ENCODE measurements at places on chromosomes 11 and 22.
A peak's percentile ranks its signal among the peaks of the same experiment; 100 is the strongest.

DNA sequence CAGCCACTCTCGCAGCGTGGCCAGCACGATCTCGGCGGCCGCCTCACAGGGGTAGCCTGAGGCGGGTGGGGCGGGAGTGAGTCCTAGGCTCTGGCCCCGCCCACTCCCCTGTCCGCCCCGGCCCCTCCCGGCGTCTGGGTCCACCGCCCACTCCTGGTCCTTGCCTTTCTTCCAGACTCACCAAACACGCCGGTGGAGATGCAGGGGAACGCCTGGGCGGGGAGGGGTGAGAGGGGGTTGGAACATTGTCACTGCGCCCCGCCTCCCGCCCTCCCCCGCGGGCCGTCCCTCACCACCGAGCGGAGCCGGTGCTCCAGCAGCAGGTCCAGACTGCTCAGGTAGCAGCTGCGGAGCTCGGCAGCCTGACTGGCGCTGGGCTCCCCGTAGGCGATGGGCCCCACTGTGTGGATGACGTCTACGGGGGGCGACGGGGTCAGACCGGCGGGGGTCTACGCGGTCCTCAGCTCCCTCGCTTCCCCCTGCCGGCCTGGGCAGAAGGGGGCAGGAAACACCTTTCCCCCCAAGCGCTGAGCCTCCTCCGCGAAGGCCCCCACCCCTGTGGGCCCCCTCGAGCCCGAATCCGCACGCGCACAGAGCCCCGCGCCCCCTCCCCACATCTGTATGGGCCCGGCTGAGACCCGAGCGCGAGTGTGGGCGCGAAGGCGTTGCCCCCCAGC is 13.2 kb downstream of the OTUB1 start:
- DNase-seq: peak; percentile 46

- DNase-seq: no peak
These were observed 177.1 kb upstream of the B3GAT1 start for GRCh38 chr11:134589129-134589528.

- DNase-seq: no peak
These were observed 15.5 kb upstream of the TSPAN18 start for GRCh38 chr11:44711113-44711786.

- no peak for DNase-seq
These were observed 20.1 kb downstream of the LHFPL7 start for GRCh38 chr22:24926428-24926725.

- no peak for DNase-seq
These were observed 97.1 kb downstream of the ADAMTS15 start for GRCh38 chr11:130545449-130546072.

- DNase-seq: no peak
These were observed 9.1 kb downstream of the LINC01488 start for GRCh38 chr11:69490516-69490915.

GRCh38 chr11:120974965-120975364 is 48.9 kb upstream of the TBCEL start:
- DNase-seq: no peak

GRCh38 chr22:17990147-17990546 is 34.2 kb downstream of the MICAL3 start:
- DNase-seq: no peak

DNA sequence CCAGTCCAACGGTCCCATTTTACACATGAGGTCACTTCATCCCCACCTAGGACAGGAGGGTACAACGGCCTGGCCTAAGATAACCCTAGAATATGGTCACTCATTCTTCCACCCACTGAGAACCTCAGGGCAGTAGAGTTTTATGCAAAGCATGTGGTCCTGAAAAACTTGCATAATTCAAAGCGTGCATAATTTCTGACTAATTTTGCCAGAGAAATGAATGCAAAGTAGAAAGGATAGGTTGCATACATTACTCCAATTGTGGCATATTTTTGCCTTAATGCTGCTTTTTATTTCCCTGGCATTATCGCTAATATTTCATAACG is 32.5 kb upstream of the SLC35C1 start:
- DNase-seq: no peak

- DNase-seq: no peak
These were observed 7.0 kb upstream of the PRG2 start for GRCh38 chr11:57397394-57397990.

DNA sequence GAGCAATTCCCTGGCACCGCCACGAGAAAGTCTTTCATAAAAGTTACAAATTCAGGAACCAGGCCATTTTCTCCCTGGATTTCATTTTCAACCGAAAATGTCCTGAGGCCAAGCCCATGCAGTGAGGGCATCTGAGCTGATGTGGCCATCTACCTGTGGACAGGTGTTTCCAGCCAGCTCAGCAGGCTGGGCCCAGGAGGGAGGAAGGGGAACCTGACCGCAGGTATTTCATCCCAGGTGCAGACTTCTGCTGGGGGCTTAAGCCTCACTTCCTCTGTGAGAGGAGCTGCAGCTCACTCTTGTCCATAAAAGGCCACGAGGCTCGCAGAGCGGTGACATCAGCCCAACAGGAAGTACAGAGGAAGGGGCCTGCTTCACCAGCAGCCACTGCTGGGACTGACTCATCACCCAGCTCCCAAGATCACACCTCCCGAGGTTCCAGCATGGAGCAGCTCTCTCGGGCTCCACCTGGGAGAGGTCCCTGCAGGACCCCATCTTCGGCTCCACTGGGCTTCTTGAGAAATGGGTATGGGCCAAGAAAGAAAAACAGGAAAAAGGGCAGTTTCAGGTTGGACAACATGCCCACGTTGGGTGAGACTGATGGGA is 56.4 kb downstream of the MYH9 start:
- DNase-seq: peak; percentile 60

GRCh38 chr11:126604461-126604860 is 249.0 kb downstream of the ST3GAL4 start:
- no peak for DNase-seq

- DNase-seq: no peak
These were observed 41.9 kb downstream of the LRP5 start for GRCh38 chr11:68354148-68354872.

GRCh38 chr11:9144828-9145227 is 53.4 kb upstream of the SCUBE2 start:
- DNase-seq: no peak

GRCh38 chr11:123797114-123797513 is 9.0 kb downstream of the OR6M1 start:
- no peak for DNase-seq

- DNase-seq: no peak
These were observed 24.3 kb upstream of the ADA2 start for GRCh38 chr22:17243524-17243923.

DNA sequence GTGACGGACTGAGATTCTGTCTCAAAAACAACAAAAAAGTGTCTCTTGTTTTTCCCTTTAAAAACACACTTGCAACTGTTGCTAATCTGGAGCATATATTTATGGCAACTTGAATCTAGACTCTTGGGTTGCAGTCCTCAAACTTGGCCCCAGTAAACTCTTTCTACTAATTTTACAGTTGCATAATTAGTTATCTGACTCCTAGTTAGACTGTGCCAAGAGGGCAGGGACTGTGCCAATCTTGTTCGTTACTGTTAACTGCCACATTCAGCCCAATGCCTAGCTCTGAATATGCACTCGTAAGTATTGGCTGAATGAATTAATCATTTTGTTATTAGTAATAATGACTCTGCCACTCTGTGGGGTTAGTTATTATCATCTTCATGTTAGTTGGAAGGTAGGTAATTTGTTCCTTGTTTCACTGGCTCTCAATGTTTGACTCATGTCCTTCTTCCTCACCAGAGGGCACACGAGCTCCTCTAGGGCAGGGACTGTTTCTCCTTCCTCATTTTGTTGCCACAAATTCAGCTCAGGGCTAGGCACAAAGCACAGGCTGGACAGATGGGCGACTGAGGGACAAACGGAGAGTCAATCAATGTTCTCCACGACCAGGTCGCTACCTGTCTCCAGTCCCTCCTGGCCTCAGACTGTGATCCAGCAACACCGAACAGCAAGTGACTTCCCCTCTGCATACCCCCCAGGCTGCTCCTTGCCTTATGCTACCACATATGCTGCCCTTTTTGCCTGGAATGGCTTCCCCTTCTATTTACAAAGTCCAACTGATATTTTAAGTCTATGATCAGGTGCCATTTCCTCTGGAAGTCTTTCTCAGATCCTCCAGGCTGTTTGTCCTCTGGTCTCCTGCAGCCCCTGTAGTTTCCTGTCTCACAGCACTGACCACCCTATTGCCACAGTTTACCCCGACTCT is 9.0 kb downstream of the CLPB start:
- DNase-seq: no peak

DNA sequence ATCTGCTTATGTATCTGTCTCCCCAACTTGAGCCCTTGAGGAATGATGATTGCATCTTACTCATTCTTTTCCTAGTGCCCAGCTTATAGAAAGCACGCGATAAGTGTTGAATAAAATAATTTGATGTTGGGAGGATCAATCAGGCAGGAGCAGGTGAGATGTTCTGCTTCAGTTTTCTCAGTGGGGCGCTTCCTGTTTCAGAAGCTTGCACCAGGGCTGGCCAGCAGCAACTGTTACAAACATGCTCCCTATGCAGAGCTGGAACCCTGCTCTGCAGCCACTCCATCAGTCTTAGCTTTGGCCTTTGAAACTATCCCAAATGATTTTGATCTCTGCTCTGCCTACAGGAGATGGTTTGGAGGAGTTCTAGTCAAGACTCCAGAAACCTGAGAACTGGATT is 3.9 kb downstream of the ENDOD1 start:
- no peak for DNase-seq

GRCh38 chr11:114083391-114084252 is 24.1 kb downstream of the ZBTB16 start:
- DNase-seq: no peak

DNA sequence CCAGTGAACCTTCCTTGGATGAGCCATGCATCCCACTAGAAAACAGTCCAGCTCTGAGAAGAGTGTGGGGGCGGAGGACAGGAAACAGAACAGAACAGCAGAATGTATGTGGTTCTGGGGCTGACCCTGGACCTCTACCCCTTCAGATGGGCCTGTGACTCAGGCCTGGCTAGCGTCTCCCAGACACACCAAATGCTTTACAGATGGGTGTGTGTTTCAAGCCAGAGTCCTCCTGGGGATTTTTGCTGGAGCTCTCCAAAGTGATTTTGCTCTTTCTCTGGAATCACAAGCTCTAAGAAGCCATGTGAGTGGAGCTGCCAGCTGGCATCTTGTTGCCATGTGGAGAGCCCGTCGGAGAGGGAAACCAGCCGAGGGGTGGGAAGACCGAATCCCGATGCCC is 13.2 kb upstream of the C1QTNF4 start:
- no peak for DNase-seq

- no peak for DNase-seq
These were observed 9.8 kb upstream of the CARD16 start for GRCh38 chr11:105054723-105055493.

GRCh38 chr11:78560153-78560552 is 14.5 kb downstream of the NARS2 start:
- DNase-seq: no peak

DNA sequence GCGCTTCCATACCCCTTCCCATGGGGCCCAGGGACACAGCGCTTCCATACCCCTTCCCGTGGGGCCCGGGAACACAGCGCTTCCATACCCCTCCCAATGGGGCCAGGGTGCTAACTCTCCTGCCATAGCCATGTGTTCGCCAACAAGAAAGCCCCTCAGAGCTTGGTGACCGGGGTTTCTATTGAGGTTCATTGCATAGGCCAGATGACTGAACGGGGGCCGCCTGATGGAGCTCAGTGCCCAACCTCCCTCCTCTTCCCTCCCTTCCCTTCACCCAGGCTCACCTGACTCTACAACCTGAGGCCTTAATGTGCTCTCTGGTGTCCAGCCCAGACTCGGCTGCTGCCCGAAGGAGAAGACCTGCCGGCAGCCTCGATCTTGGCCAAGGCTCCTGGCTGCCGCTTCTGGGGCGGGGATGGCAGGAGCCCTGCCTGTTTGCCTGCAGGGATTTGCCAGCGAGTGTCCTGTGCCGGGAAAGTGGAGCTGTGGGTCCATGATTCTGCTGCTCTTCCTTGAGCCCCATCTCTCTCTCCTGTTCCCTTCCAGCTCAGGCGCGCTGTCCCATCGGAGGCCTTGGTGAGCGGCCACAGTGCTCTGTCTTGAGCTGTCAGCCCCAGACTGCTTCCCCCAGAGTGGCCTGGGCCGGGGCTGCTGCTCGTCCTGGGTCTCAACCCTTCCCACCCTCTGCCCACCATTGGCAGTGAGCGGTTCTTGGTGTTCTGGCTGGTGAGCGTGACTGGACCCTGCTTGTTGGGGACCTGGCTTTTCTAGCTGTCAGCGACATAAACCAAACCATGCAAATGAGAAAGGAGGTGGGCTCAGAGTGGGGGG is 267.0 kb downstream of the TBC1D22A start:
- DNase-seq: no peak

DNA sequence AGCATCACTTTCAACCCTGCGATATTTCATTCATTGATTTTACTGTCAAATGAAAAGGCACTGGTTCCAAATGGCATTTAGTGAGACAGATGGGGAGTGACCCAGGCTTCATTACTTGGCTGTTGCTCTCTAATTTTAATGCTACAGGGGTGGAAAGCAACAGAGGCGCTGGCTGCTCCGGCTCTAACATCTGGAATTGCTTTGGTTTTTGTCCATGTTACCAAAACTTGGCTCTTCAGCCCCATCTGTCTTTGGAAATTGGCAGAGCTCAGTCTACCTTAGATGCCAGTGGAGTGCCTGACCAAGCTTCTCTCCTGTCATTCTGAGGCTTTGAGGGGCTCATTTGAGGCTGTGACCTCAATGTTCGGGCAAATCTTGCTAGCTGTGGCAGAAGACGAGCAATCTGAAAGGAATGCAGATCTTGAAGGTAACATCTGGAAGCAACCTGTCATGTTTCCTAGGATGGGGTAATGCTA is 409.5 kb upstream of the SYN3 start:
- DNase-seq: no peak

GRCh38 chr11:46611526-46612304 is 5.3 kb downstream of the HARBI1 start:
- DNase-seq: no peak

DNA sequence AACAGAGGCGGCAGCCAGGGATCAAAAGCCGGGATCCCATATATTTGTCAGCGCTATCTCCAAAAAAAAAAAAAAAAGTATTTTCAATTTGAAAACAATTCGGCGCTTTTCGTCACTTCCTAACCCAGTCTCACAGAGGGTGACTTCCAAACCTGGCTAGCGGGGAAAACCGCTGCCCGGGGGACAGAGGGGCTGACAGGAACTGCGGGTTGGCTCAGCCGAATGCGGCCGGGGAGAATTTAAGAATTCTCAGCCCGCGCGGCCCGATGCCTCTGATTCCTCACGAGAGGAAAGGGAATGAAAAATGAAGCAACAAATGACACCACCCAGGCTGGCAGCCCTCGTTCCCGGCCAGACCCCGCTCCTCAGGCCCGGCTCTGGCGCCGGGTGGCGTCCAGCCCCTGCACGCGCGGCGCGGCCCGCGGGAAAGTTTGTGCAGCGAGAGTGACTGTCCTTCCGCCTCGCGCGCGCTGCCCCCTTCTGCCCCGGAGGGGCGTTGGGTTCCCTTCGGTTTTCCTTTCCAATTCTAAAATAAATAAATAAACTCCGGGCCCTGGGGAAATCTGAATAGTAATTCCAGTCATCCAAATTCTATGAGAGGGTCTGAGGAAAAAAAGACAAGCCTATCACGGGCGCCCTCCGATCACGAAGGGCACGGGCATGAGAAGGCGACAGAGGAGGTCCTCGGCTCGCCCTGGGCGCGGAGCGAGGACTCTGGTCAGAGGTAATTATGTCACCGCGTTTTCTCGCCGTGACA is 4.8 kb upstream of the PAX6 start:
- DNase-seq: no peak

All from stimulated activated CD4-positive, alpha-beta T cell treated with anti-CD3 and anti-CD28 coated beads, Interleukin-12 subunit alpha, Interleukin-12 subunit beta, amount 100 ng/mL, for 48 hours (primary cell).